ENCODE measurements at places on chromosomes 7 and 10. TPM values are rescaled to one million over a fixed set of nuclear protein-coding genes. Genes with fewer than 3 reads are reported as not detected.
A peak's percentile ranks its signal among the peaks of the same experiment; 100 is the strongest.

- DNase-seq = peak; percentile 31
Measured at GRCh38 chr7:44279286-44279685, 46.1 kb downstream of the CAMK2B start.

GRCh38 chr10:128568990-128569945, 443.0 kb upstream of the MKI67 start:
- DNase-seq = no peak

Gene GALNT17
- total RNA-seq = 65.4 TPM

- DNase-seq = no peak
Measured at GRCh38 chr10:5698062-5698461, 13.4 kb downstream of the TASOR2 start.

DNA sequence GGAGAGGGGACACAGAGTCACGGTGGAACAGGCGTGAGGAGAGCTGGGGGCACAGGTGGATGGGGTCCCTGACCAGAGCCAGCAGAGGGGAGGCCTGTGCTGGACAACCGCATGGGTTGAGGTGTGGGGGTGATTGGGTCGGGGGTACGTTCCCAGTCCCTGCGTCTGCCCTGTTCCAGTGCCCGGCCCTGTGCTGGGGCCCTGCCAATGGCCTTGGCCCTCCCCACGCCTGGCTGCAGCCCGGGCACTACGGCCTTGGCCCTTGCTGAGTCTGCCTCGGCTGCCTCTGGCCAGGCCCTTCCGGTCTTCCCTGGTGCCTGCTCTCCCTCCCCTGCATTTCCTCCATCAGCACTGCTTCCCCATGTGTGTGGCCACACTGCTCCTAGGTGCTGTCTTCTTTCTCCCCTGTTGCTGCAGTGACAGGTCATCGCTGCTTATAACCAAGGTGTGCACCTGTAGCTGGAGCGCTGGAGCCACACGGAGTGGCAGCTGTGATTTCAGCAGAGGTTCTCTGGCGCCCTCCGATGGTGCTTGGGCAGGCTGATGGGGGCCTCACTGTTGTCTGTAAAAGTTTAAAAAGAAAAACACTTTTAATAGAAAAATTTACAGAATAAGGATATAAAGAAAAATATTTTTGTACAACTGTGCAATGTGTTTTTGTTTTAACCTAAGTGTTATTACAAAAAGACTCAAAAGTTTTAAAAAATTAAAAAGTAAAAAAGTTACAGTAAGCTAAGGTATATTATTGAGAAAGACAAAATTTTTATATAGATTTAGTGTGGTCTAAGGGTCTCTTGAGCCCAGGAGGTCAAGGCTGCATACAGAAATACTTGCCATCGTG, 45.2 kb upstream of the BHLHA15 start:
- DNase-seq = no peak

Gene NXPH1
- not detected for total RNA-seq

DNA sequence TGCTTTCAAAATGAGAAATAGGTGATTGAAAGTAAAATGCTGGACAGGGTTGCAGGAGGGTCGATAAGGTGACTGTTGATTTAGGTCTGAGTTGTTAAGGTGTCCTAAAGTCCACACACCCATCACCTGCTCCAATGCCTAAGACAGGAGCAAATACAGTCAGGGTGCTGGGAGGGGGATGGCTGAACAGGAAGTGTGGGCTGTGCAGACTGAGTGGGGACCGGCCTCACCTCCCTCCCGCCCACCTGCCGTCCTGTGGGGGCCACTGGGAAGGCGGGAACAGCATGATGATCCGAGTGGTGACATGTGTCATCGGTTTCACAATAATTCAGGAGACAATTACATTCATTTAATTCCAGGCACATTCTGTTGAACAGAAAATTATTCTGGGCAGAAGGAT, 260.8 kb downstream of the DNAJB6 start:
- DNase-seq = no peak

- no peak for DNase-seq
Measured at GRCh38 chr10:100004805-100005510, 4.8 kb downstream of the DNMBP start.

DNA sequence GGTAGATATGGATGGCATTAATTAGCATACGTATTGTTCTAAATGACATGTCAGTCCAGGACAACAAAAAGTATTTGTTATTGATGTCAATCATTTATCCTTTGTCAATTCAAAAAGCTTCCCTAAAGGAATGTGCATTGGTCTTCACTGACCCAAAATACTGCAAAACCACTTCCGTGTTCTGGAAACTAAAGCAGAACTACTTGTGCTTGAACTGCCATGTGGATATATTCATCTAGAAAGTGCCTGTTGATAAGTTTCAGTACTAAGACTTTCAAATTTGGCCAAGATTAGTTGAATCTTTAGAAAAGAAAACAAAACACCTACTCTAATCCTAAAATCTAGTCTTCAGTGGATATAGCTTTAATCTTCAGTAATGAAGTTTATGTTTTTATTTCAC, 242.1 kb upstream of the PPP1R3A start:
- DNase-seq = no peak

GRCh38 chr10:86872757-86873156, 84.7 kb downstream of the MMRN2 start:
- no peak for DNase-seq

- DNase-seq = no peak
Measured at GRCh38 chr7:27665531-27665930, 2.8 kb upstream of the HIBADH start.

DNA sequence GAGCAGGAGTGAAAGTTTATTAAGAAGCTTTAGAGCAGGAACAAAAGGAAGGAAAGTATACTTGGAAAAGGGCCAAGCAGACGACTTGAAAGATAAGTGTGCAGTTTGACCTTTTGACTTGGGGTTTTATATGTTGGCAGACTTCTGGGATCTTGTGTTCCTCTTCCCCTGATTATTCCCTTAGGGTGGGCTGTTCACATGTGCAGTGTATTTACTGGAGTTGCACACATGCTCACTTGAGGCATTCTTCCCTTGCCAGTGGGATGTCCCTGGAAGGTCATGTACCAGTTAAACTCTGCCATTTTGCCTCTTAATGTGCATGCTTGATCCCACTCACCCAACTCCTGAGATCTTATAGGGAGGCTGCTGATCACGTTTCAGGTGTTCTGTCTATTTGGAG, 23.4 kb upstream of the ARHGAP12 start:
- DNase-seq = no peak

Gene LRRC61
- total RNA-seq = 5.8 TPM

Gene ASZ1
- not detected for total RNA-seq

DNA sequence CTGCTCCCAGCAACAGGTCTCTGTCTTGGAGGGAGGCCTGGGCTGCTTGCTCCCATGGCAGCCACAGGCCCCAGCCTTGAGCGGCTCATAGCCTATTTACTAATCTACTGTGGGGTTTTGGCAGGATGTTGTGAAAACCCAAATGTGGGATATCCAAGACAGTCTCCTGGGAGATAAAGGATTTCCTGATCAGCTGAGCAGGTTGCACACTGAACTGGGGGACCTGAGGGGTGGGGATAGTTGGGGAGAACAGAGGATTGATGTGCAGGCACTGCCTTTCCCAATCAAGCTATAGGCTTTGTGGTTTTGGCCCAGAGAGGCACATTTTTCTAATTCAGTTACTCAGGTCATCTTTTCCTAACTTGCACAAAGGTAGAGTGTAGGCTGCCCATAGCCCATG, 92.6 kb downstream of the SH2D4B start:
- no peak for DNase-seq

Gene SFR1
- 7.8 TPM for total RNA-seq

GRCh38 chr7:557558-557881, 37.9 kb upstream of the PDGFA start:
- no peak for DNase-seq

Gene NEURL1
- 0.36 TPM for total RNA-seq

GRCh38 chr7:106959753-106960152, 84.8 kb upstream of the PRKAR2B start:
- no peak for DNase-seq

Gene NUDT13
- 2.2 TPM for total RNA-seq

DNA sequence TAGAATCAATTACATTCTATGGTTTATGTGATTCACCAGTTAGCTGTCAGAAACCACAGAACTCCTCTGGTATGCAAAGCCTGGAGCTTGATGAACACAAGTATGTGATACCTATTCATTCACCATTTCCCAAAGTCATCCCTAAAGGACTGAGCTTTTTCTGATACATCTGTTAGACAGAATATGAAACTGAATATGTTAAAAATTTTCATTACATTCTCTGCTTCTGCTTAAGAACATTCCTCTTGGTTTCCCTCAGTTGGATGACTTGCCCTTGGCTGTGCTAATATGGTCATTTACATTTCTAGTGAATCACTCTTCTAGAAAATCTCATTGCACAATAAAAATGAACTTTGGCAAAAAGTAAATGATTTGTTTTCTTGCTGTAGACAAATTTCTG, 10.8 kb upstream of the PON1 start:
- DNase-seq = no peak

Gene PIK3CG
- total RNA-seq = 6.6 TPM

GRCh38 chr10:3471472-3471871, 298.9 kb upstream of the PITRM1 start:
- DNase-seq = no peak

Gene PGAM1
- total RNA-seq = 117 TPM

Gene PKD2L1
- not detected for total RNA-seq

DNA sequence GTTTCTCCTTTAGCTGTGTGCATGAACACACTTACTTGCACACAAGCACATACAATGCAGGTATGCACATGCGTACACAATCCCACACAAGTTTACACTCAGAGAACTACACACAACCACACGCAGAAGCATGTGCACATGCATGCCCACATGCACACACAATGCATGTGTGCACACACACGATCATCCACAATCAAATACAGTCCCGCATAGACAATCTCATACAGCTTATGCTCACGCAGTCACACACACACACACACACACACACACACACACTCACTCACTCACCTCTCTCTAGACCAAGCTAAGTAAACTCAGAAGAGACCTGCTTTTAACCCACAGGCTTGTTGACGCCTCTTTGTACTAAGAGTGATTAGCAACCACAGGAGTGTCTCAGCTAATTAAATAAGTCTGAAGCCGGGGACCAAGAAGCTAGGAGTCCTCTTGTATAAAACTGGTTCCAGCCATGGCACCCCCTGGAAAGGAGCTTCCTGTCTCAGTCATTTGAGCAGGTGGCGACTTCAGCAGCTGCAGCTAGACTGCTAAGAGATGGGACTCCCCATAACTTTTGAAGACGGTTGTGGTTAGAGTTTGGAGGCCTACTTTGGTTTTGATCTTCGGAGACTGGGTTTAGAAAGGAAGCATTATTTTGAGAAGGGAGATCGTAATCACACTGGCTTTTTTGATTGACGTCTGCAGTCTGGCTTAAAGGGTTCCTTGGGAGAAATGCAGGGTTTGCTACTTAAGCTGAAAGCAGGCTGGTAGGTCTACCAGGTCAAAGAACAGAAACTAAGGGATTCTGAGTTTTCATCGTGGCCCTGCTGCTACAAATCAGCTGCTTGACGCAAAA, 82.3 kb upstream of the ADRB1 start:
- DNase-seq = no peak

Gene LLCFC1
- total RNA-seq = not detected

Gene GRM3
- not detected for total RNA-seq

- DNase-seq = no peak
Measured at GRCh38 chr7:93364806-93365205, 132.6 kb downstream of the VPS50 start.

Gene ITGA8
- 4.5 TPM for total RNA-seq

DNA sequence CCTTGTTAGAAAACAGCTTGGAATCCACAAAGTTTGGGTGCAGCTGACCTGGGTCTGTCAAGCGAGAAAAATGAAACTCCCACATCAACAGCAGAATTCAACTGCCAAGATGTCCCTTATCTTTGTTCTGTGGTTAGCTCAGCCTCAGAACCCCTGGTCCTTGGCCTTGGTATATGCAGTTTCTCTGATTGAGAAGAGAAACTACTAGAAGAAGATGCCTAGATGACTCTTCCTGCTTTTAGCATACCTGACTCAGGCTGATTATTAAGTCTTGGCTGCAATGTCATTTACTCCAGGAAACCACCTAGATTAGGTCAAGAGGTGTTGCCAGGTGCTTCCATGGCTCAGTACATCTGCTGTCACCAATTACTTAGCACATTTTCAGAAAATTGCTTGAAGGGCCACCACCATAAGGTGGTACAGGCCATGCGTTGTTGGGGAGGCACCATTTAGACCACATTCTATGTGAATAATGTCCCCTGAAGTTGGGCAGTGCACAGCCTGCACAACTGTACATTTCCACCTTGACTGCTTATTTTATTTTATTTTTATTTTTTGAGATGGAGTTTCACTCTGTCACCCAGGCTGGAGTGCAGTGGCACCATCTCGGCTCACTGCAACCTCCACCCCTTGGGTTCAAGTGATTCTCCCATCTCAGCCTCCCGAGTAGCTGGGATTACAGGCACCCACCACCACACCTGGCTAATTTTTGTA, 59.4 kb upstream of the ZNF438 start:
- DNase-seq = no peak

Gene ADAM12
- total RNA-seq = 5.8 TPM

GRCh38 chr7:33862946-33863814, 42.2 kb upstream of the BMPER start:
- DNase-seq = no peak

GRCh38 chr10:5897504-5897903, 7.5 kb downstream of the FBH1 start:
- DNase-seq = no peak

GRCh38 chr10:22054961-22055360, 51.4 kb upstream of the DNAJC1 start:
- no peak for DNase-seq

GRCh38 chr10:77600640-77601039, 37.0 kb downstream of the KCNMA1 start:
- DNase-seq = no peak
